Natural killer cell treated with Interleukin-12 subunit alpha and Interleukin-12 subunit beta and Interleukin-15 and Interleukin-18, amount 100 ng/mL, for 72 hours (primary cell): ENCODE measurements at places on chromosomes 12 and 14. TPM values are rescaled to one million over a fixed set of nuclear protein-coding genes. Genes with fewer than 3 reads are reported as not detected.
A peak's percentile ranks its signal among the peaks of the same experiment; 100 is the strongest.

DNA sequence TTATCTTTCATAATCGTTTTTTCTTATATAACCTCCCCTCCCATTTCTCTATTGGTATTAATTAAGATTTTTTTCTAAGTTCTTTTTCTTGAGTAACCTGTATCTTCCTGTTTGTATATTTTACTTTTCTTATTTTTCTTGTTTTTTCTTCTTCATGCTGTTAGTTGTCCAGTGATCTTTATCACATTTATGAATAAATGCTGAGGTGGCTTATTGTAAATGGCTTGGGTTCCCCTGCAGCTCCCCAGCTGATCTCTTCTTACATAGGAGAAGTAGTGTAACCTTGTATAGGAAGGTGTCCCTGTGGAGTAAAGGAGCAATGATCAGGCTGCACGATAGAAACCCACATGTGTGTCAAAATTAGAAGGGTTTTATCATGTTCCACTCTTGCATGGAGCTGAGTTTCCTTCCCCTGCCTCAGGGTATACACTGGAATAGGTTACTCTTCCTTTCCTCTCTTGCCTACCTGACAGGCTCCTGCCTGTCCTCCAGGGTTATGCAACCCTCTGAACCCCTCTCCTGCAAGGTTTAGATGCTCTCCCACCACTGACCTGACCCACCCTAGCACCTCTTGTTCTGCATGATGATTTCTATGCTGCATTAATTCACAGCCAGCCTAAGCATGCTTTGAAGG, 334.8 kb upstream of the RGS6 start:
- H3K4me1 ChIP-seq: peaks cover 24% of the 10 kb centered on the region
- peak overlapping the region; percentile 54 for H3K4me3 ChIP-seq
- H3K27ac ChIP-seq: peak overlapping the region; percentile 53
- DNase-seq: no peak

DNA sequence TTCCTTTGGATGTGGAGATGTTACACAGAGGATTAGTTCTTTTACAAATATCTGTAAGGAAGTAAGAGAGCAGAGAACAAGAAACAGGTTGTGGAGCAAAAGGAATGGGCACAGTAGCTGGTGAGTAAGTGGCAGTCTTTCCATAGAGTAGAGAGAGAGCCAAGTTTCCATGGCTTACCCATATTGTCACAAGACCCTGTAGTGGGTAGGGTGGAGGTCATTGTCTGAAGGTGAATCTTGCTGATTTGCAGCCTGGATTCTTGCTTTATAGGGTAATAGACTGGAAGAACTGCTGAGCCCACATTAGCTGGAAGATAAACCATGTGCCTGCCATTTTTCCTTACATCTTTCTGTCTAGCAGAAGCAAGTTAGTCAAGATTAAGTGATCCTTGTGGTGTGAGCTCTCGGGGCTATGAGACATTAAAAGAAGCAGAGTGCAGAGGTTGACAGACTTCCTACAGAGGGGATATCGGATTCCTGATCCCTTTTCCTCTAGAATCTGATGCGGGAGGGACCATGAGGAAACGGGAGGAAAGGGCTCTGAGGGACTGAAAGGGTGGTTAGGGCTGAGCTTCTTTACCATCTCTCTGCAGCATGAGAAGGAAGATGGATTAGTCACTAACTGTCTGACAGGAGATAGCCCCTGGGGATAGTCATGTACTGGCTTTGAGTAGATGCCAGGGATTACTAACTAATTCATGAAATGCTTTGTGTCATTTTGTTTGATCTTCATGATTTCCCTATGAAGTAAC, 44.0 kb upstream of the LRTM2 start:
- H3K27ac ChIP-seq: peak overlapping the region; percentile 12
- H3K27me3 ChIP-seq: no peaks in the 10 kb centered on the region
- H3K4me3 ChIP-seq: no peak overlapping the region

DNA sequence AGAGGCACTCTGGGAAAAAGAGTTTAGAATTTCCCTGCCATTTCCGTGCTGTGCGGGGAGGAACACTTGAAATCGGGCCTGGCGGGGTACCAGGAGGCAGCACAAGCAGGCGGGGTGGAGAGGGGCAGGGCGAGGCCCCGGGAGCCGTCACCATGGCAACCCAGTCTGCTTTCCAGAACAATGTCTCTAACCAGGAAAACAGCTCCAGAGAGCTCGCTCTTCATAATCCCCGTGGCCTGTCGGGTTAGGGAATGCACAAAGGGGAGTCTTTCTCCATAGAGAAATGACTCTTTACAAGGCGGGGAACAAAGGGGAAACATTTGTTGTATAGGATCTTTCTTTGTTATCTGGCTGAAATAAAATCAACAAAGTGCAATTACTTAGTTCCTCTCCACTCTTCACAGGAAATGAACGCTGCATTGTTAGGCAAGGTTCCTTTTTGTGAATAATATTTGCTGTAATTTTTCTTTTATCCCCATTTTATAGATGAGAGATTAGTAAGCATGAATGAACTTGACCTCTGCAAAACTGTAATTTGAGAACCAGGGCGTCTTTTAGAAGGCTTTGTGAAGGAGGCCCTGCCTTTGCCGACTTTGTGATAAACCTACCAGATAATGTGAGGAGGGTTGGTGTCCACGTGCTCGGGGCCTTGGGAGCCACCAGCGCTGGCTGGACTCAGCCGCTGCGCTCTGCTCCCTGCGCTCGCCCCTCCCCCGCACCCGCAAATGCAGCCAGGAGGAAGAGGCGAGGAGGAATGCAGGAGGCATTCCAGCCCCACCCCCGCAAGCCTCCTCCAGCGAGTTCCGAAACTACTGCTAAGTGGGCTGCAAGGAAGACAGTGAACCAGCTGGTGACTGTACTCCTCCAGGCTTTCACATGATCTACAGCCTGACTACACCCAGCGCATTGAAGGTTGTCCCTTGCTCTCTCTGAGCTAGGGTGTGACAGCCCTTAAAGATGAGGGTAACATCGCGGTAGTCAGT, 105.2 kb upstream of the ATF7IP start:
- peak overlapping the region; percentile 60 for H3K27ac ChIP-seq
- peak overlapping the region; percentile 49 for H3K4me3 ChIP-seq
- no peaks in the 10 kb centered on the region for H3K36me3 ChIP-seq
- no peak for DNase-seq

DNA sequence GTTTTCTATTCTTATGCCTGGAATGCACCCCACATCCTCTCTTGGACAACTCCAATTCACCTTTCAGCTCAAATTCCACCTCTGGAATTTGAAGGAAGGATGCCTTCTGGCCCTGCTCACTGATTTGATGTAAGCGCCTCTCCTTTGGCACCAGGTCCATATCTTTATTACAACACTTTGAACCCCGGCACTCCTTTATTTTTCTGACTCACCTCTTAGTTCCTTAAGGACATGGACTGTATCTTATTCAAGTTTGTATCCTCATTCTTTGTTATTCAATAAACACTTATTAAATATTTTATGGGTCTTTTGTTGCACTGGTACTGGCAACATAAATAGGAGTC, 3.1 kb downstream of the GALC start:
- H3K4me1 ChIP-seq: peaks cover 64% of the 10 kb centered on the region
- DNase-seq: no peak
- H3K36me3 ChIP-seq: peaks cover 4% of the 10 kb centered on the region

GRCh38 chr12:80707830-80708258, 410 bp downstream of the MYF6 start:
- no peak overlapping the region for H3K27ac ChIP-seq
- DNase-seq: no peak
- H3K4me3 ChIP-seq: no peak overlapping the region
- peaks cover 25% of the 10 kb centered on the region for H3K27me3 ChIP-seq
- peaks cover 5% of the 10 kb centered on the region for H3K36me3 ChIP-seq

DNA sequence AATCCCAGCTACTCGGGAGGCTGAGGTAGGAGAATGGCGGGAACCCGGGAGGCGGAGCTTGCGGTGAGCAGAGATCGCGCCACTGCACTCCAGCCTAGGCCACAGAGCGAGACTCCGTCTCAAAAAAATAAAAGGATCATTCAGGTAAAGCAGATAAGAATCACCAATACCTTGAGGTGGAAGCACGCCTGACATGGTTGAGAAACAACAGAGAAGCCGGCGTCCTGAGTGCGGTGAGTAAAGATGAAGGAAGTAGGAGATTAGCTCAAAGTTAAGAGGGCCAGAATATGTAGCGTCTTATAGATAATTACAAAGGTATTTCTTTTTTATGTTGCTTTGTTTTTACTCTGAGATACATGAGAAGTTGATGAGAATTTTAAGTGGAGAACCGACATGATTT, 14.7 kb downstream of the CLEC7A start:
- no peaks in the 10 kb centered on the region for H3K36me3 ChIP-seq
- no peak overlapping the region for H3K27ac ChIP-seq
- peaks cover 3% of the 10 kb centered on the region for H3K27me3 ChIP-seq
- no peak for DNase-seq

- peaks cover 31% of the 10 kb centered on the region for H3K36me3 ChIP-seq
- no peaks in the 10 kb centered on the region for H3K27me3 ChIP-seq
- no peak for DNase-seq
- peak overlapping the region; percentile 100 for H3K4me3 ChIP-seq
- H3K27ac ChIP-seq: peak overlapping the region; percentile 98
Measured at GRCh38 chr14:61322799-61323290, 1.5 kb downstream of the PRKCH start.

- H3K27me3 ChIP-seq: no peaks in the 10 kb centered on the region
- DNase-seq: no peak
- no peaks in the 10 kb centered on the region for H3K36me3 ChIP-seq
- H3K4me3 ChIP-seq: no peak overlapping the region
- H3K4me1 ChIP-seq: peaks cover 4% of the 10 kb centered on the region
Measured at GRCh38 chr14:79608446-79608845, 602.9 kb downstream of the DIO2 start.

DNA sequence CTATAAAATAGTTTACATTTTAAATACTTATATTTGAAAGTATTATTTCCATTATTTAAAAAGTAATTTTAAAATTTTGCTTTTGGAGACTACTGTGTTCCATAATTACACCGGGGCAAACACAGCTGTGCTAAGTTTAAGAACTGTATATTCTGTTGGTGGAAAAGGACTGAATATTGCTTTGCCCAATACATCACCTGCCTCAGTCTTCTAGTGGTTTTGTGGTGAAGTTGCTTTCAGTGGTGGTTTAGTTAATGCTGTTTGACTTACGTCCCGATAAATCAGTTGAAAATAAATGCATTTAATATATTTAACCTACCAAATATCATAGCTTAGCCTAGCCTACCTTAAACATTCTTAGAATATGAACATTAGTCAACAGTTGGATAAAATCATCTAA, 23.4 kb downstream of the FBXO34 start:
- H3K27ac ChIP-seq: no peak overlapping the region
- no peaks in the 10 kb centered on the region for H3K27me3 ChIP-seq
- H3K4me1 ChIP-seq: peaks cover 31% of the 10 kb centered on the region
- H3K4me3 ChIP-seq: no peak overlapping the region
- DNase-seq: no peak

GRCh38 chr14:90368946-90369721, 27.7 kb upstream of the CALM1 start:
- no peak overlapping the region for H3K4me3 ChIP-seq
- no peaks in the 10 kb centered on the region for H3K36me3 ChIP-seq
- H3K27ac ChIP-seq: no peak overlapping the region
- DNase-seq: no peak
- H3K4me1 ChIP-seq: no peaks in the 10 kb centered on the region

DNA sequence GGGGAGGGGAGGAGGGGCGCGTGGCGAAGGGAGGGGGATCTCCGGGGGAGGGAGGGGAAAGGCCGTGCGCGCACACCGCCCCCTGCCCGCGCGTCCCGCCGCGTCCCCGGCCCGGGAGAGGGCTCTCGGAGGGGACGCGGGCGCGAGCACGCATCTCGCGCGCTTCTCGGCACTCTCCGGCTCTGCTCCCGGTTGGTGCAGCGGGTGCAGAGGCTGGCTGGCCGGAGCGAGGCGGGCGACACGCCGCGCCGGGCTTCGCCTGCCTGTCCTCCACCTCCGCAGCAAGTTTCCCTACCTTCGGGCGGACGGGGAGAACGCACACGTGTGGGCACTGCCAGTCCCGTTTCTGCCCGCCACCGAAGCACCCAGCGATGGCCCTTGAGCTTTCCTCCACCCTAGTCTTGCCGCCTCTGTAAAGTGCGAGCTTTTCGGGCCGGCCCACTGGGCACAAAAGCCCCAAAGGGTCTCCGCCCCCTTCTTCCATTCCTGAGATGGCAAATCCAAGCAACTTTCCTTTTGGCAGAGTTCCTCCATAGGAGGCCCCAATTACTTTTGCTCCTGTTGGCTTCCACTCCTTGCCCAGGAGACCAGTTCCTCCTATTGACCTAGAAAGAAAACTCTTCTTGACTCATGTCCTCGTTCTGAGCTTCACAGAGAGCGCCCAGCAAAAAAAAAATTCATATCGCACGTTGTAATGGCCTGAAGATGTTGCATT, 363 bp upstream of the CSAD start:
- peaks cover 22% of the 10 kb centered on the region for H3K36me3 ChIP-seq
- peak overlapping the region; percentile 90 for H3K27ac ChIP-seq
- peaks cover 43% of the 10 kb centered on the region for H3K4me1 ChIP-seq
- peak; percentile 81 for DNase-seq
- H3K27me3 ChIP-seq: no peaks in the 10 kb centered on the region
- H3K4me3 ChIP-seq: peak overlapping the region; percentile 96

DNA sequence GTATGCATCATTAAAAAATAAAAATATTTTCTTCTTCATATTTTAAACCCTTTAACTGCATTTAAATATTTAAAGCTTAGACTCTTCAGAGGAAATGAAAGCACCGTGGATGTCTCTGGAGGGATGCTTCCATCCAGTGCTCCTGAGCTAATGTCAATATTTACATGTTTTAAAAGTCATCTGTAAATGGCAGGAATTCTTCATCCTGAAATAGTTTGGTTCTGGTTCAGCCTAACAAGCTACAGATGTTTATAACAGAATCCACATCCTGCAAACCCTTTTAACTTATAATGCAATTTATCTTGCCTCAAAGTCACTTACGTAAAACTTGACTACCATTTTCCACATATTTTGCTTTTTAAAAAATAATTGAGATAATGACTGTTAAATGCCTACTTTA, 1207.3 kb downstream of the SLC16A7 start:
- H3K27me3 ChIP-seq: no peaks in the 10 kb centered on the region
- H3K36me3 ChIP-seq: peaks cover 4% of the 10 kb centered on the region
- no peak for DNase-seq

Gene CLEC2A
- not detected for total RNA-seq

Gene ESR2
- total RNA-seq: 0.64 TPM

Gene LRTM2
- not detected for total RNA-seq

Gene KRT86
- total RNA-seq: not detected

Gene KLHL33
- 0.43 TPM for total RNA-seq

Gene SIX6
- not detected for total RNA-seq
